ENCODE measurements at places on chromosomes 5 and 9.

DNA sequence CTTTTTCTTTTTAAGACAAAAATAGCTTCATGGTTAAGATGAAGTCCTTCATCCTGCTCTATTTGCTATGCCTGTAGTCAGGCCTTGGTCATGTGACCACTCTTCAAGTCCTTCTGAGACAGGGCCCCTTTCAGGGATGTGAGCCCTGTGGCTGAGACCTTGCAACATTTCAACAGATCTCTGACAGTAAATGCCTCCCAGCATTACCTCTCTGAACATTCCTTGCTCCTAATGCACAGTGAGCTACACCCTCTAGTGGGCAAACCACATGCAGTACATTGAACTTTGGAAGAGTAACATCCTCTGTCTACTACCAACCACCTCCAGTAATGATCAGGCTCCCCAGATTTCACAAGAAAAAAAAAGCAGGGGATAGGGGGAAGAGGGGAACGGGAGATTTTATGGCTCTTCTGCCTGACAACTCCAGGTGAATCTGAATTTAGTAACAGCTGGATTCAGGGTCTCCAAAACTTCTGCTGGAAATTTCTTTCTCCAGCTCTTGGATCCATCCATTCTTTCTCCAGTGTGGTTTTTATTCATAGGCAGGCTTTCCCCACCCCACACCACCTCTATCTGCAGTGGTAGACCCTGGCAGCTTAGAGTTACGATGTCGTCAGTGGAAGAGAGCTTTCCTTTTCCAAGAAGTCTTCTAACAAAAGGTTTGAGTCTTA, 8.9 kb upstream of the FBXO38 start:
- no peak for DNase-seq

GRCh38 chr5:67299231-67299735, 102.7 kb upstream of the CD180 start:
- no peak for DNase-seq

DNA sequence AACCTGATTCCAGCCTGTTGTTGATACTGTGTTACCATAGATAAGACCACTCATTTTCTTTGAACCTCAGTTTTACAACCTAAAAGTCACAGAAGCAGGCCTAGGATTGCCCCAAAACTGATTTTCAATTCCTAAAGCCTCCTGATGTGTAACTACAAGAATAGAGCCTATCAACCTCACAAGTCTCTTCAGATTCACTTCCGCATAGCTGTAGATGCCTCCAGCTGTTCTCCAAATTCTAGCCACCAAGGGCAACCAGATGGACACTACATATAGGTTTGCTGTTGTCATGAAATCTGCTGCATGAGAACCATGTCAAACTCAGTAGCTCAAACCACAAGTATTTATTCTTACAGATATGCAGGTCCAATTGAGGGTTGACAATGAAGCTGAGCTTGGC, 143.5 kb downstream of the SPATA31D1 start:
- DNase-seq = no peak

- DNase-seq = no peak
Observed at GRCh38 chr9:121981118-121981883, 111.8 kb downstream of the TTLL11 start.

DNA sequence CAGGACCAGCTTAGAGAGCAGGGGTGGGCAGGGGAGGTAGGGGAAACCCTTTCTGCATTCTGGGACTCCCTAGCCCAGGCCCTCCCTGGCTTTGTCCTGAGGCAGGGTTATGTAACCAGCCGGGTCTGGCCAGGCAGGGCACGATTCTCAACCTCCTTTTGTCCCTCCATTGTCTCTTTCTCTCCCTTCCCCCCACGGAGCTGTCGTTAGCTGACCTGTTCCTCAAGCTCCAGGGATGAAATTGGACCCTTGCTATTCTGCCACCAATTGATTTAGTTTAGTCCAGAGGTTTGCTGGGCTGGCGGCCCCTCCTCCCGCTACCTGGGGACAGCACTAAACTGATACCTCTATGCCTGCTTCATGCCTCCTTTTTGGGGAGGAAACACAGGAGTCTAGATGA, 9.4 kb upstream of the NDST1 start:
- DNase-seq = no peak

- peak; percentile 13 for DNase-seq
Observed at GRCh38 chr5:36403632-36404311, 102.1 kb upstream of the RANBP3L start.

- DNase-seq = no peak
Observed at GRCh38 chr5:74275171-74275992, 365.1 kb downstream of the ENC1 start.

DNA sequence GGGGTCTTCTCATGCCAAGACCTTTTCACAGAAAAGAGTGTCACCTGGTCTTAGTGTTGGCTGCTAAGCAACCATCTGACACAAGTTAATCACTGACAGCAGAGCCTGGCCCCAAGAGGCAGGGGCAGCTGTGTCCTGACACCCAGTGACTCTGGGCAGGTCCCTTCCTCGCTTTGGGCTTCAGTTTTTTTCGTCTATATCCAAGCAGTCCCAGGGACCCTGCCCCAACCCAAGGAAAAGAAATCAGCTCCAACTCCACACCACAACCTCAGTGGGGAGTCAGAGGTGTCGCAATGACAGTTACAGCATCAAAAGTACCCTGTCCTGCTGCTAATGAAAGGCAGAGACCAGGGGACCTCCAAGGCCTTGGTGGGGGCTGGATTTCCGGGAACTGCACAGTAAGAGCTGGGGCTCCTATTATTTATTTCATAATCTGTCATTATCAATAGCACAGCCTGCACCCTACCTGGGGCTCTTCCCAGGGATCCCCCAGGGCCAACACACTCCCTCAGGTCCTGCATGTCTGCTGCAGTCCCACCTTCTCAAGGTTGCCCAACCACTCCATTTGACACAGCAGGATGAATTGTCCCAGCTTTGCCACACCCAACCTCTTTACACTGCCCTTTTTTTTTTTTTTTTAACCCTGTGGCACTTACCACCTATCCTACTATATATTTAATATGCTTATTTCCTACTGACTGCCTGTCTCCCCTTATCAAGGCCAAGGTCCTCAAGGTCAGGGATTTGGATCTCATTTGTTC, 9.4 kb downstream of the ANKS6 start:
- DNase-seq = no peak

All from GOT3 (cell line).